ENCODE measurements at places on chromosomes 7 and 10.

DNA sequence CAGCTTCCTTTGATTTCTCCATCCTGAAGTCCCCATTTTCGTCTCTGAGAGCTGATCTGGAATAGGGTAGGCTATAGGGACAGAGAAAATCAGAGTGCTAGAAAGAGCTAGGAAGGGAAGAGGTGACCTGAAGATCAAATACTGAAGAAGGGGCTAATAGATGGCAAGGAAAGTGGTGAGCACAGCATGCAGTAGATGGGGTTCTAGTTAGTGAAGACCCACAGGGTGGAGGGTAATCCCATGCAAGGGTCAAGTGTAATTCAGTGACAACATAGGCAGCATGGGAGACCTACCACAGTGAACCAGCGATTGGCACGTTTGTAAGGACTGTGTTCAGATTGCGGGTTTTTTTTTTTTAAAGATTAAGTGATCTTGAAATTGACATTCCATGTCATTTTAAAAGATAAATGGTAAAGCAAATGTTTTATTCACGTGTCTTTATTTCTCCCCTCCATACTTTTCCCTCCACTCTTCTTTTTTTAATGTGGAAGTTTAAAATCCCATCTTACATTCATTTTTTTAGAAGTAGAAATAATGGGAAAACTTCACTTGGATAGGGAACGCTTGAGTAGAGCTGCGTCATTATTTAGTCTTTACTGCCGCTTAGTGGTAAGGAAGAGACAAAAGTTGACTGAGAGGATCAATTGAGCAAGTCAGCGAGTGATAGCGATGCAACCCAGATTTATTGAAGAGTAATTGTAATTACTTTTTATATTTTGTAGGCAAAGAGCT lies 21.0 kb upstream of the ABI1 start:
- DNase-seq: no peak

GRCh38 chr7:21617916-21618390 lies 75.1 kb downstream of the DNAH11 start:
- peak; percentile 70 for DNase-seq

DNA sequence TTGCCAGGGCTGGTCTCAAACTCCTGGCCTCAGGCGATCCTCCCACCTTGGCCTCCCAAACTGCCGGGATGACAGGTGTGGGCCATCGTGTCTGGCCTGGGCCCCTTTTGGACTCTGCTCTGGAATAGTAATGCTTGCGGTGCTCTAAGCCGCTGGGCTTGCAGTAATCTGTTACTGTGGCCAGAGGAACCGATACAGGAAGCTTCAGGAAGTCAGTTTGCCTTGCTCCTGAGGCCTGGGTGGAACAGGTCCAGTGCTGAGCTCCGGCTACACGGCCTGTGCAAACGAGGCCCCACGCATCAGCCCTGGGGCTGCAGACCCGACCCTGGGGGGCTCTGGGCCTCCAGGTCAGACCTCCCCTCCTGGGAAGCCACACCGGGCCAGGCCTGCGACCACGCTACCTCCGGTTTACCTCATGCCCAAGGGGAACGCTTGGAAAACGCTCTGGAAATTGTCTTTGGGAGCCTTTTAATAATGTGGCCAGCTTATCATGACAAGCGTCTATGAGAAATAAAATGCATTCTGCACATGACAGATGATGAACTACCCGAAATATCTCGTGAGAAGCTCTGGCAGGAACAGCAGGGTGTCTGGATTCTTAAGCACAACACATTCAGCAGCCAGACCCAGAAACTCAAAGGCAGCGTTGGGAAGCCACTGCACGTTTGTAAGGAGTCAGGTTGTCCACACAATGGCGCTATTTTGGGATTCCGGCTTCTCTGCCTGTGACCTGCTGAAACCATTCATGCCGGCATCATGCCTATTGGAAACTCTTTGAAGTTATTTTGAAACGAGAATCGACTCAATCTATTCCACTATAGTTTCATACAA lies 10.1 kb upstream of the ADAP1 start:
- DNase-seq: peak; percentile 59

- peak; percentile 20 for DNase-seq
Observed at GRCh38 chr10:76950354-76950753, 687.3 kb downstream of the KCNMA1 start.

GRCh38 chr10:5927306-5927705 lies 37.3 kb downstream of the FBH1 start:
- peak; percentile 82 for DNase-seq

DNA sequence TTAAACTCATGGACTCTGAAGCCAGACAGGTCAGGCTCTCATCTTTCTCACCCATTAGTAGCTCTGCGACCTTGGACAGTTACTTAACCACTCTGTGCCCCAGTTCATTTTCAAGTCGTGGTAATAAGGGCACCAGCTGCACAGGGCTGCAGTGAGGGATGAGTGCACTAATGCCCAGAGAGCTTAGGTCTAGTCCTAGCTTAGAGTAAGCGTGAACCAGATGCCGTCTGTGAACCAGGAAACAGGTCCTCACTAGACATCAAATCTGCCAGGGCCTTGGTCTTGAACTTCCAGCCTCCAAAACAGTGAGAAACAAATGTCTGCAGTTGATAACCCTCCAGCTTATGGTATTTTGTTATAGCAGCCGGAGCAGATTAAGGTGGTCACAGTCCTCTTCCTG lies 222.4 kb upstream of the PFKP start:
- no peak for DNase-seq

GRCh38 chr10:131802996-131803395 lies 97.8 kb upstream of the PPP2R2D start:
- DNase-seq: no peak

DNA sequence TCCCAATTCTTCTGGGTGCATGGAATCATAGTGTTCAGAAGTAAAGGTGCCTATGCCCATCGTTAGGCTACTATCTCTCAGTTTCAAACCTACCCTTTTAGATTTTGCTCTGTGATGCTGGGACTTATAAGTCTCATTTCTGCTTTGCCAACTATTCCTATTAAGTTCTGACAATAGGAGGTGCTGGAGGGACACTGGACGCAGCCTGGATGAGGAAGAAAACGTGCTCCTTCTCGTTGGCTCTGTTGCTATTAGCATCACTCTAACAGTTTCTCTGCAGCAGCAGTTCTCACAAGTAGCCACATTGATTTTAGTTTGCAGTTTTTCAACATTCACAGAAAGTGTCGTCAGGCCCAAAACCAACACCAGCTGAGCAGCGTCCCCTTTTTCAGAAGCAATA lies 72.4 kb downstream of the ABCC2 start:
- peak; percentile 8 for DNase-seq

- no peak for DNase-seq
Observed at GRCh38 chr10:93941606-93942005, 47.8 kb downstream of the SLC35G1 start.

GRCh38 chr7:16982640-16983350 lies 101.0 kb upstream of the AGR3 start:
- DNase-seq: peak; percentile 8

- no peak for DNase-seq
Observed at GRCh38 chr7:107641676-107642075, 19.0 kb upstream of the SLC26A4 start.

GRCh38 chr7:25105911-25106310 lies 19.1 kb downstream of the CYCS start:
- DNase-seq: no peak

DNA sequence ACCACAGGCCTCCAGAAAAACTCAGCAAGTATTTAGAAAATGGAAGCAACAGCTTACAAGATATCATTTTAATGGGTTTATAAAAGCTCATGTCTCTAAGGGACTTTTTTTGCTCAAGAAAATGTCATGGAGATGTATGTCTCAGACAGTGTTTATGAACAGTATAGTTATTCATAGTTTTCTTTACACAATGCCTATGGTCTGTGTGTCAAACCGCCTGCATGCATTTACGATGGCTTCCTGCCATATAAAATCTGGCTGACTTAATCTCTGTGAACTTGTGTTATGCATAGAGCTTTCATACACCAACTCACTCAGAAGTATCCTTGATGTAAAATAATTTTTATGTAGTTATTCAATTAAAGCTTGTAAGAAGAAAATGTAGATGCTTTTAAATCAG lies 1314.2 kb upstream of the LRRTM3 start:
- no peak for DNase-seq

DNA sequence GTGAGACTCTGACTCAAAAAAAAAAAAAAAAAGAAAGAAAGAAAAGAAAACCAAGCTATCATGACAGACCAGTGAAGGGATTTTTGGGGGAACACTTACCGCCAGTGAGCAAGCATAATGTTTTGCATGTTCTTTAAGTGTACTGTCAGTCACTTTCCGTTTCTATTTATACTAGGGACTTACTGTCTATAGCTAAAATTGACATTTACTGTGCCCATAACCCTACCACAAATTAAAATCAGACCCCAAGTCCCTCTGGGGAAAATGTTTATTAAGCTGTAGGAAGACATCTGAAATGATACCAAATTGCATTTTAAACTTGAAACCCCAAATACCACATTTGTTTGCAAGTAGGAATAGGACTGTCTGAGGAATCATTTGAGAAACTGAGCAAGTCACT lies 252.8 kb downstream of the TRIL start:
- DNase-seq: no peak

DNA sequence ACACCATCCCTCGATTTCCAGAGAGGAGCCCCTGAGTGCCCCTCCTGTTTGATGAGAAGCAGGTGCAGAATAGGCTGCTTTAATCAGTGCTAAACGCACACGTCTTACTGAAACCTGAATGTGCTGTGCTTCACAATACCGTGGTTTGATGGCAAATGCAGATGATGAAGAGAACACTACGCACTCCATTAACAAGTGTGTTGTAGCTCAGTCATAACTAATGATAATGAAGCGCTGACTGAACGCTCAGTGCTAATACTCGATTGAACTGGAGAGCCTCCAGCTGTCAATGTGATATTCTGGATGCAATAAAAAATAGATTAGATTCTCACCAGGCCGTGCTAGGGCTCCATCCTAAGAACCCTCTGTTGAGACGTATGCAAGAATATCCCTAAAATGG lies 279.7 kb upstream of the PLPP4 start:
- DNase-seq: no peak

GRCh38 chr10:73887294-73888039 lies 13.1 kb upstream of the CAMK2G start:
- peak; percentile 96 for DNase-seq

- no peak for DNase-seq
Observed at GRCh38 chr7:41339913-41340676, 362.8 kb downstream of the INHBA start.

GRCh38 chr10:124899151-124899550 lies 42.8 kb upstream of the ZRANB1 start:
- DNase-seq: no peak

- no peak for DNase-seq
Observed at GRCh38 chr7:8176370-8177081, 85.4 kb downstream of the ICA1 start.
